ENCODE measurements at places on chromosomes 3 and 15.
A peak's percentile ranks its signal among the peaks of the same experiment; 100 is the strongest.

GRCh38 chr15:58138106-58138505, at the start of gene AQP9:
Gene AQP9, plus strand, starts transcription at chr15:58138381. Its CDS starts 185 bp downstream, at chr15:58138566.
- no peak for DNase-seq

DNA sequence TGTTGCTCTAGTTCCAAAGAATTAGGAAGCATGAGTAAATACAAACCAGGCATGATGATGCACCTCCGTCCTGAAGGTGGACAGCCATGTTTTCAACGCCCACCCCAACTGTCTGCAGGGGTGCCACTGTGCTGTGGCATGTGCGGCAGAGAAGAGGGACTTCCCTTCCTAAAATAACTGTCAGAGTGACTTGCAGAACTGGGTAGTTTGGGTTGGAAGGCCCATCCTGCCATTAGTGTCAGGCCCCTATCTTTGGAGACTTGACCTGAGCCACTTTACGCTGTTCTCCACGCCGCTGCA, 17.4 kb upstream of the STAB1 start:
- DNase-seq, result no peak

- DNase-seq, result no peak
Observed at GRCh38 chr3:37935756-37936666, 54.6 kb upstream of the VILL start.

DNA sequence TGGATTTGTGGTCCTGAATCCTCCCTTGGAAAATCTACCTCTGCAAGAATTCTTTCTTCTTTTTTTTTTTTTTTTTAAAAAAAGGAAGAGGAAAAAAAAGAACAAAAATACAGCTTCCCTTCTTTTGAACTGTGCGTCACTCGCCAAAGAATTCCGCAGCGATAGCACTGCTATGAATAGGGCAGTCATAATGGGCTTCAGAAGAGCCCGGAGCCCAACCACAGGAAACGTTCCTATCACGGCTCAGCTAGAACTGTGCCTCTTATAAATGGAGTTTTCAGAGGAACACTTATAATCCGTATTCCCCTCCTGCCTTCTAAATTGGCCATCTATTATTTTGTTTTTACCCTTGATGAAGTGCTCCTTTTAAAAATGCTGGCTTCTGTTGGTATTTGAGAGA, 227.7 kb downstream of the ADAMTS17 start:
- DNase-seq, result no peak

DNA sequence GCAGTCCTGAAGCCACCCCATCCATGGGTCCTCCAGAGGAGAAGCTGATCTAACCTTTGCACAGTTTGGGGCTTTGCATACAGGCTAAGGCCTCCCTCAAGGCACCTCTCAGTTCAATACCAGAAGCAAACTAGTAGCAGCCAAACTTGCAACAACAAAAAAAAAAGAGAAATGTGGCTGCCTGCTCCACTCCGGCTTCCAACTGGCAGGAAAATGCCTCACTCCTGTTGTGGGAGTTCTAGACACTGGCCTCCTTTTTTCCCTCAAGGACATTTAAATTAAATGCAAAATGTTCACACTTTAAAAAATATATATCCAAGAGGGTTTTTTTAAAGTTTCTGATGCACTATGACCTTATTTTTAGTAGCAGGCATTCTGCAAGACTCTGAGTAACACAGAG, 216.0 kb upstream of the TPM1 start:
- no peak for DNase-seq

- no peak for DNase-seq
Observed at GRCh38 chr3:190385731-190386688, 2.0 kb upstream of the CLDN16 start.

- DNase-seq, result no peak
Observed at GRCh38 chr3:12679468-12679867, 15.6 kb upstream of the RAF1 start.

- no peak for DNase-seq
Observed at GRCh38 chr3:12886736-12887135, 45.4 kb upstream of the RPL32 start.

- DNase-seq, result no peak
Observed at GRCh38 chr3:102161384-102162006, 273.3 kb upstream of the ZPLD1 start.

DNA sequence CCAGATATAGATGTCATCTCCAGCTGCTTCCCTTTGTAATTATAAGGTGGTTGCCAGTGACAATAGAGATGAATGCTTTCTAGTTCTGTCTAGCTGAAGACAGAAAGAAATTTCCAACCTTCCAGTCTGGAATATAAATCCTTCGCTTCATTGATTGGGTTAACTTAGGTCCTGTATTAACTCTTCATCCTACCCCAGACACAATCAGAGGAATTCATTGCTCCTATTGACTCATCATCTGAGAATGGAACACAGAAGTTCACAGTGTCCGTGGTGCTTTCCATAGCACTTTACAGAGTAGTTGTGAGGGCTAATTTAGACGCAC, 241.4 kb downstream of the NFKBIZ start:
- DNase-seq, result no peak

DNA sequence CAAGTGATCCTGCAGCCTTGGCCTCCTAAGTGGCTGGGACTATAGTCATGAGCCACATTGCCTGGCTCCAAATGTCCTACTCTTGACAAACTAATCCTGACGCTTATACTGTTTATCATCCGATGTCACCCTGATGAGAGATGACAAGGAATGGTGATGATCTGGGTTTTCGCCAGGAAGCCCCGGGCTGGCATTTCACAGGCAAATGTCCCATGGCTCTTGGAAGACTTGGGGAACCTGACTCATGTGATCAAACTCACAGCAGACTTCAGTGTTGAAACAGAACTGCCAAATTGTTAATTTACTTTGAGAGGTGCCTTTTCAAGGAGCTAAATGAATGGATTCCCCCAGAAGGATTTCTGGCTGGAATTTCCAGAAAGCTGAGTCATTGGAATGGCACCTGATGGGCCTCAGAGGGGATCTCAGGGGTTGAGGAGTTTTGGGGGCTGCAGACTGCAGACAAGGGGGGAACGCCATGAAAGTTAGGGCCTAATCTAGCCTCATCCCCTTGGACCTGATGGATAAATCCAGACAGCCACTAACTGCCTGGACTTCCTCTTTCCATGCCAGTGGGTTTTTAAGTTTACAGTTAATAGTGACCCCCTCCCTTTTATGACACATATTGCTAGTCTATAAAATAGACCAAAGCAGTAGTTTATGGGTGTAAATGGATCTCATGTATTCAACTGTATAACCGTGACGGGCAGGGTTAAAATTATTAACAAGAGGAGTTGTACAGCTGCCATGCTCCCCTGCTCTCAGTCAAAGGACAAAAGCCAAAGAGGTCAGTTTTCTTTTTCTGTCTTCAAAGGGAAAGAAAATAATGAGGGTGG, 146.6 kb downstream of the CHSY1 start:
- DNase-seq, result no peak

- DNase-seq, result no peak
Observed at GRCh38 chr15:78104566-78105475, 12.5 kb downstream of the SH2D7 start.

GRCh38 chr3:179156170-179156569, 8.0 kb downstream of the PIK3CA start:
- DNase-seq, result no peak

GRCh38 chr15:25850154-25851111, 12.7 kb downstream of the ATP10A start:
- peak; percentile 50 for DNase-seq

- no peak for DNase-seq
Observed at GRCh38 chr15:71366926-71367325, 251.7 kb downstream of the THSD4 start.

GRCh38 chr3:195078891-195079440, 192.0 kb downstream of the XXYLT1 start:
- no peak for DNase-seq

DNA sequence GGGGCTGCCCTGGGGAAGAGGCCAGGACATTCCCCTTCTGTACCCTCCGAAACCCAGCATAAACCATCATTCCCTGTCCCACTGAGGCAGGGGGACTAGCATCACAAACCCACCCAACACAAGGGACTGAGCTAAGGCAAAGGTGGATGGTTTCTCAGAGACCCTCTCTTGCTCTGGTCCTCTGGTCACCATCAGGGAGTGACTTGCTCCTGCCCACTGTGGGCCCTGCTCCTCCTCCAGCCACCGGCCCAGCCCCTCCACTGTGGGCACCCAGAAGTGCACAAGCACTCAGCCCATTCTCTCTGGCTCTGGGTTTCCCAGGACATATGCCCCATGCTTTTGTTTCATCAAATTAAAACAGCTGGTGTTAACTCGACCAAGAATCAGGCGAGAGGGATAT, 44.9 kb downstream of the PTH1R start:
- DNase-seq, result no peak

GRCh38 chr15:63387748-63388493, 6.3 kb upstream of the CA12 start:
- no peak for DNase-seq

- no peak for DNase-seq
Observed at GRCh38 chr3:10387881-10388609, 67.1 kb upstream of the SEC13 start.

DNA sequence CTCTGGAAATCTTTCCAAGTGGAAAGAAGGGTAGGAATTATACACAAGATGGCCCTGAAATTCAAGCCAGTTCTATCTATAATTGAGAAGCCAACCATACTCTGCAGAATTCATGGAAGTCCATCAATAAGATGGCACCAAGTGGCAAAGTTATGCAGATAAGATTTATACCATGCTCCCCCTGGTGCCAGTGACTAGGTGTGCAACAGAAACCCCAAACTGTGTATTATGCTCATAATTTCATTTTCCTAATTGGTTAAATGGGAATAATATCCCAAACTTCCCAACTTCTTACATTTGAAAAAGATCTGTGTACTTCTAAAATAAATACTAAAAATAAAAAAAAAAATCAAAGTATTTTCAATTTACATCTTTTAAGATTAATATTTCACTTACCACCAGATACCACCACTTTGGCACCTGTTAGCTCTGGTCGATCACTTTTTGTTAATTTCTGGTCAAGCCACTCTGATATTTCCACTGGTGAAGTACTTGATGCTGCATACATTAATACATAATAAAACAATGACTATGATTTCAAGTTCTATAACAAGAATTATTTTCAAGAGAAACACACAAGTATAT, 25.9 kb downstream of the ETFA start:
- no peak for DNase-seq

GRCh38 chr15:55937040-55937439, 56.4 kb downstream of the NEDD4 start:
- no peak for DNase-seq

DNA sequence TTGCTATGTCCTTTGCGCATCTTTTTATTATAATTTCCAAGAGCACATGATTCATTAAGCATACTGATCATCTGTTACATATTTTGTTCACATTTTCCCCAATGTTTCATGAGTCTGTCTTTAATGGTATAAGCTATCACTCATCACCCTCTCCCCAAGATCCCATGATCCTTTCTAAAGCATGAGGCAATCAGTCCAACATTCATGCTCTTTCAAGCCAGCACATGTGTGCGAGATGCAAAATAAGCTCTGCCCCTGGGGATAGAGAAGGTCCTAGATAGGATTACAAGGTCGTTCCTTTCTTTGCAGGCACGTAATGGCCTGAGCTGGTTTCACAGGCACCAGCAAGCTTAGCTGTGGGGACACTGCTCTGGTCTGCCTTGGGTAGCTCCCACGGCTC, 32.2 kb upstream of the B3GNT5 start:
- DNase-seq, result no peak

GRCh38 chr3:78096488-78097255, 1056.8 kb downstream of the ROBO2 start:
- DNase-seq, result no peak

DNA sequence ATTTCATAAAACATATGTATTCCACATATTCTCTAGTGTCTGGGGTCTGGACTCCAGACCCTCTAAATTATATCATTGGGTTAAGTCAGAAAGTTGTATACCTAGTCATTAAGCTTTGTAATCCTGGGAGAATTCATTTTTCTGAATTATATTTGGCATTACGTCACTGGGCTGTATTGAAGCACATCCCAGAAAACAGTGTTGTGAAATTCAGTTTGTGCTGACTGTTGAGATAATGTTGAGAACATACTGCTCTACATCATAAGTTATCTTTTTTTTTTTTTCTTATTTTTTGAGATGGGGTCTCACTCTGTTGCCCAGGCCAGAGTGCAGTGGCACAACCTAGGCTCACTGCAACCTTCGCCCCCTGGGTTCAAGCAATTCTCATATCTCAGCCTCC, 153.1 kb upstream of the STT3B start:
- no peak for DNase-seq

GRCh38 chr3:10977892-10978510, 14.5 kb upstream of the SLC6A1 start:
- no peak for DNase-seq

- DNase-seq, result no peak
Observed at GRCh38 chr3:119570229-119570628, 9.1 kb upstream of the ADPRH start.

GRCh38 chr3:55482496-55483195, 4.5 kb downstream of the WNT5A start:
- no peak for DNase-seq

DNA sequence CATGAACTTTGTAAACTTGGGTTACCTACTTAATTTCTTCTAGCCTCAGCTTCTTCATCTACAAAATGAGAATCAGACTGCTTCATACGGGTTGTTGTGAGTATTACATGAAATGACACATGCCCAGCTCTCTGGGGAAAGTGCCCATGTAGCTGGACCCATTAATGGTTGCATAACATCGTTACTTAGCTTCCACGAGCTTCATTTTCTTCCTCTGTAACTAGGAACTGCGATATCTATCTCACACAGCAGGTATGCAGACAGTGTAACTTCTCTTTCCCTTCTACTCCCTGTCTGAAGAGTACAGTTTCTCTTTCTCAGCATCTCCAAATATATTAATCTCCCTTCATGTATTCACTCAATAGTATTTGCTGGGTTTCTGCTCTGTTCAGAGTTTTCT, 37.9 kb upstream of the DLG1 start:
- no peak for DNase-seq

DNA sequence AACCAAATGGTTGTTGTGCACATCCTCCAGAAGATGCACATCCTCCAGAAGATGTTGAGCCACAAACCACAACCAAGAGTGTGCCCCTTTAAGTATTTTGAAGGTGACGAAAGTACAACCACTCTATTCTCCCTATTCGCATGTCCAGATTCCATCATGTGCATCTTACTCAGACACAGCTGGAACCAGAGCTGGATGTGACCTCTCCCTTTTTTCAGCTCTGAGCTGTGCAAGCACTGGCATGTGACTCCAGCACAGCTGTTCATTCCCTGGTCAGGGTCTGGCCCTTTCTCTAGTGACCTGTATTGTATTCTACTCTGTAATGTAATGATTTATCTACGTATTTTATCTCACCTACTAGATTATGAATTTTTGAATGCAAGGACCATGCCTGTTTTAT, 29.3 kb upstream of the DLG1 start:
- no peak for DNase-seq

DNA sequence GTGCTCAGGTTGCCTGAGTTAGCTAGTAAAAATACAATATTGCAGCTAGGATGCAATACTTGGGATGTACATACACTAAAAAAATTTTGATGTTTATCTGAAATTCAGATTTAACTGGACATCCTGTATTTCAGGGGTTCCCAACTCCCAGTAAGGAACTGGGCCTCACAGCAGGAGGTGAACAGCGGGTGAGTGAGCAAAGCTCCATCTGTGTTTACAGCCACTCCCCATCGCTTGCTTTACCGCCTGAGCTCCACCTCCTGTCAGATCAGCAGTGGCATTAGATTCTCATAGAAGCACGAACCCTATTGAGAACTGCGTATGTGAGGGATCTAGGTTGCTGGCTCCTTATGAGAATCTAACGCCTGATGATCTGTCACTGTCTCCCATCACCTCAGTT, 285.1 kb upstream of the PROK2 start:
- no peak for DNase-seq

Data from stimulated activated CD8-positive, alpha-beta memory T cell treated with anti-CD3 and anti-CD28 coated beads, Interleukin-4, amount 100 ng/mL, for 4 hours (primary cell).